ENCODE measurements at places on chromosomes 12 and 14.

- no peak for DNase-seq
Observed at GRCh38 chr14:71590131-71590530, 342.1 kb upstream of the RGS6 start.

DNA sequence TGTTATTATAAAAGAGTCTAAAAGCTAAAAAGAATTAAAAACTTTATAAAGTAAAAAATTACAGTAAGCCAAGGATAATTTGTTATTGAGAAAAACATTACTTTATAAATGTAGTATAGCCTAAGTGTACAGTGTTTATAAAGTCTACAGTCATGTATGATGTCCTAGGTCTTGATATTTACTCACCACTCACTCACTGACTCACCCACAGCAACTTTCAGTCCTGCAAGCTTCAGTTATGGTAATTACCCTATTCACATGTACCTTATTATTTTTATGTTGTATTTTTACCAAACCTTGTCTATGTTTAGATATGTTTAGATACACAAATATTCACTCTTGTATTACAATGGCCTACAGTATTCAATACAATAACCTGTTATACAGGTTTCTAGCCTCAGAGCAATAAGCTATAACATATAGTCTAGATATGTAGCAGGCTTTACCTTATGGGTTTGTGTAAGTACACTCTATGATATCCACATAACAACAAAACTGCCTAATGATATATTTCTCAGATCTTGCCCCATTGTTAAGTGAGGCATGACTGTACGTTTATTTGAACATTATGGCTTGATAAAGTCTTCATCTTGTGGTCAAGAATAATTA lies 113.7 kb upstream of the KITLG start:
- no peak for DNase-seq

- DNase-seq: no peak
Observed at GRCh38 chr12:116346741-116347140, 69.2 kb upstream of the MED13L start.

DNA sequence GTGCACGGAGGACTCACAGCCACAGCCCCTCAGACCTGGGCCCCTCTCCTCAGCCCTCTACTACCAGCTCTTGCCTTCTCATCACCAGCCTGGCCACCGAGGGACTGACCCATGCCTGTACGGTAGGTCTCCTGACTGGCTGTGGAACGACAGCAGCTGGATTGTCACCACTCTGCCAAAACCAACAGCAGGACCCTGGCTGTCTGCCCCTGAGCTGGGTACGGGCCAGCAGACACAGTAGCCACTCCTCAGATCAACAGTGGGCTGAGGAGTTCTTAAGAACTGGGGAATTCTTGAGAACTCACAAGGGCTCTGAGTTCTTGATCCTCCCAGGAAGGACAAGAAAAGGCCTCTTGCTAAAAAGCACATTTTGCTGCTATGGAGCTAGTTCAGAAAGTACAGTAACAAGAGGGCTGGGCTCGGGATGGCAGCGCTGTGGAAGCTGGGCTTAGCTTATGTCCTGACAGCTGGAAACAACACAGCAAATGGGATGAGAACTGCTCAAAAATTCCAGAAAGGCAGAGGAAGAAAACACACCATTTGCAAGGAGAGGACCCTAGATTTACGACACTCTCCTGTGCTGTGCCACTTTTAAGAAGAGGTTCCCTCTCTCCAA lies 176.4 kb downstream of the ANO2 start:
- DNase-seq: no peak

DNA sequence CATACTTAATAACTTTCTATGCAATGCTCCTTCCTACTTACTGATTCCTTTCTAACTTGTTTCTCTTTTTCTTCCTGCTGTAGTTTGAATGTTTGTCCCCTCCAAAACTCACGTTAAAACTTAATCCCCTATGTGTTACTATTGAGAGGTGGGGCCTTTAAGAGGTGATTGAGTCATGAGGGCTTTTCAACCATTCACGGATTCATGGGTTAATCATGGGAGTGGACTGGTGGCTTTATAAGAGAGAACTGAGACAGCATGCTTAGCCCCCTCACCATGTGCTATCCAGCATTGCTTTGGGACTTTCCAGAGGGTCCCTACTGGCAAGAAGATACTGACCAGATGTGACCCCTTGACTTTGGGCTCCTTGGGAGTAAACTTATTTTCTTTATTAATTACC lies 66.0 kb upstream of the TRIM9 start:
- no peak for DNase-seq

DNA sequence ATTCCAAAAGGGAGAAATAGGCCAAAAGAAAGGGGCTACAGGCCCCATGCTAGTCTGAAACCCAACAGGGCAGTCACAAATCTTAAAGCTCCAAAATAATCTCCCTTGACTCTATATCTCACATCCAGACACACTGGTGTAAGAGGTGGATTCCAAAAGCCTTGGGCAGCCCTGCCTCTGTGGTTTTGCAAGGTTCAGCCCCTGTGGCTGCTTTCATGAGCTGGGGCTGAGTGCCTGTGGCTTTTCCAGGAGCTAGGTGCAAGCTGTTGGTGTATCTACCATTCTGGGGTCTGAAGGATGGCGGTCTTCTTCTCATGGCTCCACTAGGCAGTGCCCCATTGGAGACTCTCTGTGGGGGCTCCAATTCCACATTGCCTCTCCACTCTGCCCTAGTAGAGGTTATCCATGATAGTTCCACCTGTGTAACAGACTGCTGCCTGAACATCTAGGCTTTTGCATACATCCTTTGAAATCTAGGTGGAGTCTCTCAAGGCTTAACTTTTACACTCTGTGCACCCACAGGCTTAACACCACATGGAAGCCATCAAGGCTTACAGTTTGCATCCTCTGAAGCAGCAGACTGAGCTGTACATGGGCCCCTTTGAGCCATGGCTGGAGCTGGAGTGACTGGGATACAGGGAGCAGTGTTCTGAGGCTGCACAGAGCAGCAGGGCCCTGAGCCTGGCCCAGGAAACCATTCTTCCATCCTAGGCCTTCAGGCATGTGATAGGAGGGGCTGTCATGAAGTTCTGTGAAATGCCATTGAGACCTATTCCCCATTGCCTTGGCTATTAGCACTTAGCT lies 66.5 kb upstream of the ABCD2 start:
- DNase-seq: no peak

DNA sequence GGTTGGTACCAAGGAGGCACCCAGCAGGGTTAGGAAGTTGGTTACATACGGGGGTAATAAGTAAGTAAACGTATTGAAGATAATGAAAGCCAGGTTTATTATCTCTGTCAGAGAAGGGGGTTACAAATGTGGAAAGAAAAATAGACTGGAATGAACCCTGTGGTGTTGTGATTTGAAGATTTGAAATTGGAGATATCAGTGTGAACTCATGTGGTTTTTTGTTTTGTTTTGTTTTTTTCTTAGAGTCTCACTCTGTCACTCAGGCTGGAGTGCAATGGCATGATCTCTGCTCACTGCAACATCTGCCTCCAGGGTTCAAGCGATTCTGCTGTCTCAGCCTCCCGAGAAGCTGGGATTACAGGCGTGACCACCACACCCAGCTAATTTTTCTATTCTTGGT lies 14.1 kb upstream of the SLC25A3 start:
- no peak for DNase-seq

- DNase-seq: no peak
Observed at GRCh38 chr12:622416-622815, 40.8 kb downstream of the NINJ2 start.

All from cortex of kidney (tissue), 1 donor.